ENCODE measurements at places on chromosomes 7 and 10.

GRCh38 chr10:37710831-37711616 lies 146.4 kb downstream of the ZNF248 start:
- no peak for DNase-seq

GRCh38 chr7:5567790-5568189 lies 144.2 kb upstream of the TNRC18 start:
- no peak for DNase-seq

- DNase-seq = no peak
These were observed 47.4 kb downstream of the ORC5 start for GRCh38 chr7:104160375-104160774.

DNA sequence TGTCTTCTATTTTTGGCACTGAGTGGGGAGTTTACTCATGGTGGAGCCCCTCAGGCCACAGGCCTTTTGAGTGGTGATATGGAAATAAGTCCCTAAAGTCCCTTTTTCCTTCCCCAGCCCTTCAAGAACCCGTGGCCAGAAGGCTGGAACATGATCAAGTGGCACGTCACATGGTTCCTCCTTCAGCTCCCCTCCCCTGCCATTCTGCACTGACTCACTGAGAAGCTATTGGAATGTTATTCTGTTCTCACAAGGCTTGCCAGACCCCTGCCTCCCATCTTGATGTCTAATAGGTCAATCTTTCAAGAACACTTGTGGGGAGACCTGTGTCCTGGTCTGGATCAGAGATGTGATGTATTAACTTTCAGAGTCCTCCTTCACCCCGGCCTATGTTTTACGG lies 279.8 kb downstream of the SEC23IP start:
- DNase-seq = no peak

GRCh38 chr7:97126483-97127171 lies 9.1 kb downstream of the SDHAF3 start:
- no peak for DNase-seq

GRCh38 chr7:123645516-123645915 lies 10.2 kb upstream of the LMOD2 start:
- DNase-seq = no peak

DNA sequence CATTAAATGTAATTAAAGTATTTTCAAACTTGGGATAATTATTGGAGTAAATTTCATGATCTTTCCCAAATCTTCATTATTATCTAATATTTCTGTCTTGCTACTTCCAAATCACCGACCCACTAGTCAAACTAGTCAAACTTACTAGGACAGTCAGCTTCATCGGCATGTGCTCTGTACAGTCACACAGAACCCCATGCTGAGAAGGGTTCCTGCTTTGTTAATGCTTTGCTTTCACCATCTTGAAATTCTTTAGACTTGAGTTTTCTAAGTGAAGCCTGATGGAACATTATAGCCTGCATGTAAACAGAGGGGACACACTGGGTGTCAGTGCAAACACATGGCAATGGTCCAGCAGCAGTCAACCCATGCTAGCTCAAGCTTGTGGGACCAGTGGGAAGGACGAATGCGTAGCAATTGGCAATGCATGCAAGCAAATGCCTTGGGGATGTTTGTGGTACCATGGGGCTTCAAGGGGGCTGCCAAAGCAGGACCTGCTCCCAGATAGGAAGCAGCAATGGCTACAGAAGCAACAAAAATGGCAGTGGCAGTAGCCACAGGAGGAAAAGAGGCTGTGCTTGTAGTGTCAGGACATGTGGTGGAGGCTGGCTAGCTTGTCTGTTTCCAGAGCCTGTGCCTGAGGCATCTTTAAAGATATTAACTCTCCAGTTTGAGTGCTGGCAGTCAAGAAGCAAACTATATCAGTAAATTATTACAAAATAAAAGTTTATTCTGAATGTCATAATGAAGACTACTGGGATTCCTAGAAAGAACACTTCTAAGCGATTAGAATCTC lies 441.1 kb upstream of the SEMA3D start:
- no peak for DNase-seq

DNA sequence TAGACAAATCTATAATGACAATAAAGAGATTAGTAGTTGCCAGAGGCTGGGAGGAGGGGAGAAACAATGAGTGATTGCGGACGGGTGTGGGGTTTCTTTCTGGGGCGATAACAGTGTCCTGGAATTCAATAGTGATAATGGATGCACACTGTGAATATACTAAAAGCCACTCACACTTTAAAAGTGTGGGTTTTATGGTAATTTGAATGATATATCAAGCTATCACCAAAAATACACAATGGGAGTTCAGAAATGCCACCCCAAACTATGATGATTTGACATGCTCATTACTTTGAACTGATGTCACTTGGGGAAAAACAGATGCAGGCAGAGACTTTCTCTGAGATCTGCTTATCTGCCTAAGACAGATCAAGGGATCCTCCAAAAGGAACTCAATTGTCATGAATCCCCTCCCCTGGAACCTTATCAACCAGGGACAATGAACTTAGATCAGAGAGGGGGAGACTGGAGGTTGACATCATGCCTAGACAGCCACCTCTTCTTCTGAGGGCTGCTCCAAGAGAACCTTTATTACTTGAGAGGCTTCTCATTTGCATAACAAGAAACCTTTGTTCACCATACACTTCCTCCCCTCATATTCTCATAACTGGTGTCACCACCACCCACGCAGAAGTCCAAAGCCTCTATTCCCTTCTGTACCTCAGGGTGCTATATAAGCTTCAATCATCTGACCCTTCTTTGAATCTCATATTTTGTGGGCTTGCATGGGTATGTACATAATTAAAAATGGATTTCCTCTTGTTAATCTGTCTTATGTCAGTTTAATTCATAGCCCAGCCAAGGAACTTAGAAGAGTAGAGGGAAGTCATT lies 14.8 kb upstream of the ZC3HAV1 start:
- no peak for DNase-seq

DNA sequence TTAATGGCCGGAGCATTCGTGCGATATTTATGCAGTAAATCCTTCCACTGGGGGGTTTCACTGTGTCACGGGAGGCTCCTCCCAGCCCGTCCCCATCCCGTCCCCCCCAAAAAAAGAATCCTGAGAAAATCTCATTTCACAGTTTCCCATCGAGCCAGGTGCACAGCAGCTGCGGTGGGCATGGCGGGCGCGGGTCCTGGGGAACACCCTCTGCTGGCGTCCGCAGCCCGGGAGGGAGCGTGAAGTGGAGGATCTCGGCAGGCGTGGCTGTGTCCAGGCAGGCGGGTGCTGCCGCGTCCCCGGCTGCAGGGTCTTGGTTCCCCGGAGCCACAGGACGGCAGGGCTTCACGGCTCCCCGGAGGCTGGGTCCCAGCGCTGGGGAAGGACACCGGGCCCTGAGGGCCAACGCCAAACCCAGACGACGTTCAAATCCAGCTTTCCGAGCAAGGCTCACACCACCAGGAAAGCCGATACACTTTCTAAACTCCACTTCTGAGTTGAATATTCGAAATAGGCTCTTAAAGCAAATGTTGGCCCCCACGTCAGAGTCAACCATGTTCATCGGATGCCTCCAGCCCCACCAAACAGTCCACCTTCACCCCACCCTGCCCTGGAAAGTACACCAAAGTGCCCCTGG lies 55.7 kb downstream of the PDGFA start:
- no peak for DNase-seq

GRCh38 chr10:37478381-37478780 lies 353.0 kb downstream of the ANKRD30A start:
- DNase-seq = no peak

- DNase-seq = no peak
These were observed 115.1 kb downstream of the PRKCQ start for GRCh38 chr10:6464862-6465430.

DNA sequence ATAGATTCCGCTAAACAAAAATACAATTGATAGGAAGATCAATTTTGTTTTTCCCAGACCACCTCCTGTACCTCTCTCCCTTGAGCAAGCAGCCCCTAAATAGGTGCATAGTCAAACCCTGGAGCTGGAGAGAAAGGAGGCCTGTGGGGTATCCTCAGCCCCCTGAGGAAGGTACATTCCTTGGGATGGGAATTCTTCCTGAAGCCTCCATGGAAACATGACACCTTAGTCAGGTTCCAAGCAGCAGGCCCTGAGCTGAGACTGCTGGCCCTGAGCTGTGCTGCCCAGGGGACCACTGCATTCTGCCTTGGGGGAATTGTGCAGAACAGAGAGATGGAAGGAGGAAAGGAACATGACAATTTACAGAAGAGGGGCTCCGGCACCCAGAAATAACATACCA lies 7.4 kb downstream of the HNRNPF start:
- DNase-seq = no peak

GRCh38 chr10:104127411-104127810 lies 5.4 kb downstream of the SFR1 start:
- DNase-seq = no peak

GRCh38 chr10:100875484-100876166 lies 37.1 kb upstream of the SLF2 start:
- no peak for DNase-seq

GRCh38 chr10:26385443-26385842 lies 52.7 kb upstream of the APBB1IP start:
- no peak for DNase-seq

DNA sequence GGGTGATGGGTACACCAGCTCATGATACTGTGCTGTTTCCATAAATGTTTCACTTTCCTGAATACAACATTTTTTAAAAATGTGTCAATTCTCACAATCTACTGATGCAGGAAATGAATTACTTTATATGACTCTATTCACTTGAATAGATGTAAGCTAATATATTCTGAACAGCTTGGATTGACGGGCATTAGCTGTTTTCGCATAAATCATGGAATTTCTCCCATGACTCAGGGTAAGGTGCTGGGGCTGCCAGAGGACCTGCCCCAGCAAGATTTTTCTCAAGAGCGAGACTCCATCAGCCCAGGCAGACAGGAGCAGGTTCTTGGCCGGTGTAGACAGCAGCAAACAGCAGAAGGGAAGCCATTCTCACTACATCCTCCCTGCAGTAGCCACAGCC lies 107.1 kb downstream of the PFKFB3 start:
- no peak for DNase-seq

DNA sequence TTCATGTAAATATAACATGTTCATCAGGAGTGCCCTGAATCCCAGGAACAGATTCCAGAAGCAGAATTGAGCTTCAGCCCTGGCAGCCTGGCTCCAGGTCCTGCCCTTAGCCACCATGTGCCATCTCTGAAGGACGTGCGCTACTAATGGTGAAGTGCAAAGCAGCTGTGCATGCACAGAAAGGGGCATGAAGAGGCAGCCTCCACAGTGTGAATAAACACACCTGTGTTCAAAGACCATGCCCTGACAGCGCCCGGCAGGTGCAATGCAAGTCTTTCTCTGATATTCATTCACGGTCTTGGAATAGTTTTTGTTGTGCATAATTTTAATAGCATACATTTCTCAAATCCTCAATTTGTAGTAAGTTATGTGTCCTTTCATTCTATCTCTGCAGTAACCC lies 250.4 kb upstream of the TCERG1L start:
- no peak for DNase-seq

GRCh38 chr10:86486856-86487255 lies 34.7 kb downstream of the WAPL start:
- DNase-seq = no peak

DNA sequence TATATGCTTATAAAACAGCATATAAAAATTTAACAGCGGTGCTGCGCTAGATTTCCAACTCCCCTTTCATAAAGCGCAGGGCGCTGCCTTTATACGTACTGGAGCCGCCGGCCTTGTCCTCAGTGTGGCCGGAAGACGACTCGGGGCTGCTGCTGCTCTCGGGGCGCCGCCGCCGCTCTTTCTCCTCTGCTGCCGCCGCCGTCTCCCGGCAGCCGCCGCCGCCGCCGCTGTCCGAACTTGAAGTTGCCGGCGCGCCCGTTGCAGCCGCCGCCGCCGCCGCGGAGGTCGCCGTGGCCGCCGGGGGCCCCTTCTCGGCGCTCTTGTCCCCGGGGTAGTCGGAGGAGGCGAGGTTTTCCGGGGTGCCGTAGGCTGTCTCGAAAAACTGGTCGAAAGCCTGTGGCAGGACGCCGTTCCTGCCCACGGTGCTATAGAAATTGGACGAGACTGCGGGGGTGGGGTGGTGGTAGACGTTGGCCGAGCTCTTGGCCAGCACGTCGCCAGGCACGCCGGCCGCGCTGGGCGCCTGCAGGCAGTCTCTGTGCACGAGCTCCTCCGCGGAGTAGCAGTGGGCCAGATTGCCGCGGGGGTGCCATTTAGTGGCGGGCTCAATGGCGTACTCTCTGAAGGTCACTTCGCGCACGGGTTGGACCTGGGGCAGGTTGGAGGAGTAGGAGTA lies 557 bp downstream of the HOXA11 start:
- DNase-seq = no peak

GRCh38 chr7:44383566-44383965 lies 58.2 kb upstream of the CAMK2B start:
- no peak for DNase-seq

GRCh38 chr7:105521027-105521716 lies 899 bp downstream of the PUS7 start:
- DNase-seq = no peak

- DNase-seq = no peak
These were observed 49.9 kb downstream of the ZNF365 start for GRCh38 chr10:62424026-62424425.

GRCh38 chr7:62361-63116 lies 129.8 kb upstream of the FAM20C start:
- no peak for DNase-seq

DNA sequence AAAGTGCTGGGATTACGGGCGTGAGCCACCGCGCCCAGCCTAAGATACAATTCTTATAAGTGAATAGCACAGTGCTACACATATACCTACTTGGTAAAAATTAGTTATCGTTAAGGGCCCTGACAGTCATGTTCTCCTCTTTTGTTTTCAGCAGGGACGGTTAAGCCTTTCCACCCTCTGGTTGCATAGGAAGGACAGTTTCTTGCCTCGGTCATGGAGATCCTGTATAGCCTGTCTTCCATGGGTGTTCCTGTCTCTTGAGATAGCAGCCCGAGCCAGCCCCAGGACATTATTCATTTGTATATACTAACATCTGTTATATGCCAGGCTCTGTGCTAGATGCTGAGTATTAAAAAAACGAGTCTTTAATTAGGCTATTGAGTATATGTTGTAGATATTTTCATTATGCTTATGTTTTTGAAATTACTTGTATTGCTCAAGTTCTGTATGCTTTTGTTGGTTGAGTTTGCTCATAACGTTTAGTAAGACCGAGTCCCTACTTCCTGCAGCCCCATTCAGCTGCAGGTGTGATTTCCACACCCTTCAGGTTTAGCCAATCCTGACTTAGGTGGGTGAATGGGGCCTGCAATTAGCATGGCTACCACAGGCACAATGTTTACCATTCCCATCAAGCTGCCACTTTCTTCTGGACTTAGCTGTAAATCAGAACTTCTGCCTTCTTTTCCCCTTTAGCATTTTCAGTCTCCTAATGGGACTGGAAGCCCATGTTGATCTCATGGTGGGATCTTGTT lies 24.8 kb downstream of the CCSER2 start:
- DNase-seq = no peak

- no peak for DNase-seq
These were observed 46.0 kb upstream of the TCF7L2 start for GRCh38 chr10:112904000-112904399.

- no peak for DNase-seq
These were observed 176.2 kb upstream of the PLXNA4 start for GRCh38 chr7:132752431-132752830.

- DNase-seq = no peak
These were observed 73.3 kb downstream of the TAF3 start for GRCh38 chr10:7891634-7892033.
